ENCODE measurements at places on chromosomes 11 and 22. TPM values are rescaled to one million over a fixed set of nuclear protein-coding genes. Genes with fewer than 3 reads are reported as not detected.

Gene TMEM45B
- 1.9 TPM for total RNA-seq

DNA sequence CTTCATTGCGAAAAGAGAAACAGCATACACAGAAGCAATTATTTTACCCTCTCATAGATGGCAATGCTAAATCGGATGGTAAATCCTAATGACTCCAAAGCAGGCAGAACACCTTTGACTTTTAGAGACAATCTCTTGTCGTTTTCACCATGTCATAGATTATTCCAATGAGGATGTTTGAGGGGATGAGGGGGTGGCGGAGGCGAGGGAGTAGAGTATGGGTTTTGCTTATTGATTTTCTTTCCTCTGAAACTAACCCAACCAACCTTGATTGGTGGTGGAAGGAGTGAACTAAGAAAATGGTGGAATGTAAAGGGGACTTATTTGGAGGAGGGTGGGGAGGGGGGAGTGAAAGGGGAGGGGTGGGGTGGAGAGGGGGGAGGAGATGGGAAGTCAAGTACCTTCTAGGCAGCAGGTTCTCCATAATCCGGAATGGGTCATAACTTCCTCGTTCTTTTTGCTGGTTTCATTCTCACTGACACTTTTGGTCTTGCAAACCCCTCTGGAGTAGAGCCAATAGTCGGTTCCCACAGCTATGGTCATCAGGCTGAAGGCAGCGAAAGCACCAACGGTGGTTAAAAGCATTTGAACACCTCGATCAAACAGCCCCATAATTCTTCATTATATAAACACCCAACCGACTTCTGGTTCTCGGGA lies 1.5 kb downstream of the CACNG2 start:
- no peaks in the 10 kb centered on the region for H3K36me3 ChIP-seq
- DNase-seq: no peak
- H3K4me1 ChIP-seq: no peaks in the 10 kb centered on the region
- peaks cover 83% of the 10 kb centered on the region for H3K27me3 ChIP-seq
- H3K4me3 ChIP-seq: no peak overlapping the region

Gene DPP3
- 16.9 TPM for total RNA-seq

GRCh38 chr22:50118557-50119168 lies 28.9 kb downstream of the MOV10L1 start:
- no peak overlapping the region for H3K4me3 ChIP-seq
- no peak overlapping the region for H3K27ac ChIP-seq
- no peaks in the 10 kb centered on the region for H3K4me1 ChIP-seq
- H3K27me3 ChIP-seq: peaks cover 3% of the 10 kb centered on the region

Gene MPZL2
- 0.95 TPM for total RNA-seq

Measured in CD4-positive, alpha-beta T cell (primary cell).